ENCODE measurements at places on chromosomes 1 and 21. TPM values are rescaled to one million over a fixed set of nuclear protein-coding genes. Genes with fewer than 3 reads are reported as not detected.

DNA sequence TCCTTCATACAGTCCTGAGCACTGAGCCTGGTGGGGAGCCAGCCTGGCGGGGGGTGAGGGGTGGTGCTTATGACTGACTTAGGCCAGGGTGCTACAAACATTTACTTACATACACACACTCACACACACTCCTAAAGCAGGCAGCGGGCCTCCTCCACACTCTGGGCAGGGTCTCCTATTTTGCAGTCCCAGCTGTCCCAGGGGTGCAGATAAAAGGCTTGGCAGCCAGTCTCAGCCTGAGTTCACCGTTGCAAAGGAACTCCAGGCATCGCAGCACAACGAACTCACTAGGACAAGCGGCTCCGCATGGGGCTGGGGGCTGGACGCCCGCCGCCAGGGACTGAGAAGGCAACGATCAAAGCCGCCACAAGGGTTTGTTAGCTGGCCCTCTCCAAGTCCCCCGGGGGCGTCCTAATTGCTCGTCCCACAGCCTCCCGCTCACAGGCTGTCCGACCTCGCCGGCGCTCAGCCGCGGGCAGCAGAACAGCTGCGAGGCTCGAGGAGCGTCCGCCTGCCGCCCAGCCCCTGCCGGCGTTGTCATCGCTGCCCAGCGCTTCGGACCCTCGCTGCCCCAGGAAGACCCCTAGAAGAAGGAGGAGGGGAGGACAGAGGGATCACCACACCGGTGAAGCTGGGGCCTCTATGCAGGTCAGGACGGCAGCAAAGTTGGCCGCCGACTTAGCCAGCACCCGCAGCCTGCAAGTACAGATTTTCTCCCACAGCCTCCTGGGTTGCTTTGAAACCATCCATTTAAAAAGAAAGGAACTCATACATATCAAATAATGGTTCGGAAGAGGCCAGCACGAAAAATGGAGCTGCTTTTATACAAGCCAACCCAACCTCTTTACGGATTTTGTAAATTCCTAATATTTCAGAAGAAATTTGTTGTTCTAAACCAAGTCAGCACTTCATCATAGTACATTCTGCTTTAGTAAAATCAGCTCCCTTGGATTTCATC lies 6.2 kb downstream of the BARHL2 start:
- no peak for DNase-seq
- peaks cover 94% of the 10 kb centered on the region for H3K27me3 ChIP-seq
- H3K4me3 ChIP-seq = no peak overlapping the region
- no peaks in the 10 kb centered on the region for H3K36me3 ChIP-seq
- no peak overlapping the region for H3K27ac ChIP-seq

GRCh38 chr1:109806733-109807400 lies 43.1 kb upstream of the EPS8L3 start:
- H3K36me3 ChIP-seq = no peaks in the 10 kb centered on the region
- no peaks in the 10 kb centered on the region for H3K27me3 ChIP-seq
- H3K4me3 ChIP-seq = no peak overlapping the region

GRCh38 chr1:222970711-222971110 lies 155.9 kb downstream of the DISP1 start:
- H3K4me1 ChIP-seq = no peaks in the 10 kb centered on the region
- no peaks in the 10 kb centered on the region for H3K36me3 ChIP-seq
- DNase-seq = no peak
- no peak overlapping the region for H3K4me3 ChIP-seq
- H3K27me3 ChIP-seq = no peaks in the 10 kb centered on the region
- no peak overlapping the region for H3K27ac ChIP-seq

ERICH3 gene
- total RNA-seq = 2.0 TPM

DNA sequence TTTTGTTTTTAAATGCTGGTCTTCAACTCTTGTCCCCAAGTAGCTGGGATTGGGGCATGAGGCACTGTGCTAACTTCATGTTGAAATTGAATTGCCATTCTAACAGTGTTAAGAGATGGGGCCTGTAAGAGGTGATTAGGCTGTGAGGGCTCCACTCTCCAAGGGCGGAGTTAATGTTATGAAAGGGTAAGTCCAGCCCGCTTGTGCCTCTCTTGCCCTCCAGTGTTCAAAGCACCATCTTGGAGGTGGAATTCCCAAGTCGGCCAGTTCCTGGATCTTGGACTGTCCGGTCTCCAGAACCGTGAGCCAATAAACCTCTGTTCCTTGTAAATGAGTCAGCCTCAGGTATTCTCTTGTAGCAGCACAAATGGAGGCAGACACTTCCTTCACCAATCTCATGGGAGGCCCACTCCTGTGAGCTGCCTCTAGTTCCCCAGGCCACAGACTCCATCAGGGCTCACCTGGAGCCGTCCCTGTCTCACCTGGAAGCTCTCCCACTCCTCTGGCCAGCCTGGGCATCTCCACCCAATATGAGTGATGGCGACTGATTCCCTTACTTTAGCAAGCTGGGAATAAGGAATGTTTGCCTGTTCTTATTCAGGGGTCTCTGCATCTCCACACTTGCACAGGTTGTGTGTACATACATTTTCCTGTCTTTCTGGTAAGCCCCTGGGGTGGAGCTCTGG lies 15.5 kb downstream of the IBA57 start:
- no peak overlapping the region for H3K4me3 ChIP-seq
- no peaks in the 10 kb centered on the region for H3K4me1 ChIP-seq
- DNase-seq = no peak
- no peak overlapping the region for H3K27ac ChIP-seq
- no peaks in the 10 kb centered on the region for H3K36me3 ChIP-seq

FCRLB gene
- total RNA-seq = 0.15 TPM

DNA sequence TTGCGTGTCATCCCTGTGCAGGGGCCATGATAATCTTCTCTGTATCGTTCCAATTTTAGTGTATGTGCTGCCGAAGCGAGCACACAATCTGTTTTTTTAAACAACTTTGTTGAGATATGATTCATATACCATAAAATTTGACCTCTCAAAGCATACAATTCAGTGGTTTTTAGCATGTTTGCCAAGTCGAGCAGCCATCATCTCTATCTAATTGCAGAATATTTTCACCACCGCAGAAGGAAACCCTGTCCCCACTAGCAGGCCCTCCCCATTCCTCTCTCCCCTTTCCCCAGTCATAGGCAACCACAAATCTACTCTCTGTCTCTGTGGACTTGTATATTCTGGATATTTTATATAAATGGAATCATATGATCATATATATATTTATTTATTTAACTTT lies 78.7 kb upstream of the TINAGL1 start:
- DNase-seq = no peak
- H3K27me3 ChIP-seq = no peaks in the 10 kb centered on the region
- no peak overlapping the region for H3K27ac ChIP-seq

- peak overlapping the region; percentile 64 for H3K27ac ChIP-seq
- H3K36me3 ChIP-seq = no peaks in the 10 kb centered on the region
- H3K4me1 ChIP-seq = peaks cover 10% of the 10 kb centered on the region
- no peaks in the 10 kb centered on the region for H3K27me3 ChIP-seq
Measured at GRCh38 chr1:164774819-164775654, 216.1 kb downstream of the PBX1 start.

NTMT2 gene
- total RNA-seq = not detected

- DNase-seq = no peak
- H3K27me3 ChIP-seq = no peaks in the 10 kb centered on the region
- no peaks in the 10 kb centered on the region for H3K4me1 ChIP-seq
- no peak overlapping the region for H3K4me3 ChIP-seq
- no peaks in the 10 kb centered on the region for H3K36me3 ChIP-seq
Measured at GRCh38 chr1:206672011-206672688, 12.6 kb upstream of the MAPKAPK2 start.

GRCh38 chr1:50978852-50979781 lies 9.1 kb downstream of the CDKN2C start:
- H3K4me3 ChIP-seq = peak overlapping the region; percentile 91
- peak overlapping the region; percentile 89 for H3K27ac ChIP-seq
- DNase-seq = no peak
- H3K36me3 ChIP-seq = no peaks in the 10 kb centered on the region

DNA sequence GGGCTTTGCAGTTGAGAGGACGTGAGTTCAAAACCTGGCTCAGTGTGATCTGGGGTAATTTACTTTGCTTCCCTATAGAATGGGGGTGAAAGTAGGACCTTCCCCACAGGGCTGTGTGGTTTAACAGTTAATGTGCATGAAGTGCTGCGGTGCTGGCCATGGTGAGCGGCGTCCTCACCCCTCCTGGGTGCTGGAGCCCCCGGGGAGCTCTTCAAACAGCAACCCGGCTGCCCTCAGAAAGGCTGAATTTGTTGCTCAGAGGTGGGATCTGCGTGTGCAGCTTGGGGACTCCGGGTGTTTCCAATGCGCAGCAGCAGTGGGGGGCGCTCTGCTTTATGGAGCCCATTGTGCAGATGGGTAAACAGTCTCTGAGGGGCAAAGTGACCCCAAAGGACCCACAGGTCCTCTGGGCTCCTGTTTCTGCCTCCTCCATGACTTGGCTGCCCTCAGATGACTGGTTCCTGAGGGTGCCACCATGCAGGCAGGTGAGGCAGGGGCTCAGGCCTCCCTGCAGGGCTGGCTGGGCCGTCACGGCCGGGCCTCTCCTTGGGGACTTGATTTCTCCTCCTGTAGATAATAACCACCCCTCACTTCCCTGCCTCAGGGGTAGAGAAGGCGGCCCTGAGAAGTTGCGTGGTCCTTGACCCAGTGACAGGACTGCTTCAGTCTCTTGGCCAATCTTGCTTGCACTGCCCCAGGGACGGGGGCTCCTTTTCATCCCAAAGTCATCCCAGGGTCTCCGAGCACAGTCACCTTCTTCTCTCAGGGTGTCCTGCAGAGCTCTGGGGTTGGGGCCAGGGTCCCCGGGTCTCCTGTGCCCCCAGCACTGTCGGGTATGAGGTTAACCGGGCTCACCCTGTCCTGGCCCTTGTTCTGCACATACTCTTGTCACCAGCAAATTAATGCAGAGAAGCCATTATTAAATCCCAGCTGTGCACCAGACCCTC lies 40.3 kb downstream of the DMRTB1 start:
- no peaks in the 10 kb centered on the region for H3K4me1 ChIP-seq
- H3K36me3 ChIP-seq = no peaks in the 10 kb centered on the region
- no peak overlapping the region for H3K27ac ChIP-seq
- no peak for DNase-seq
- H3K27me3 ChIP-seq = no peaks in the 10 kb centered on the region

Measured in breast epithelium (tissue), 4 donors.